ENCODE measurements at places on chromosomes 2 and 18. TPM values are rescaled to one million over a fixed set of nuclear protein-coding genes. Genes with fewer than 3 reads are reported as not detected.

GRCh38 chr18:22639026-22639463, 221.3 kb upstream of the CTAGE1 start:
- DNase-seq = no peak

DNA sequence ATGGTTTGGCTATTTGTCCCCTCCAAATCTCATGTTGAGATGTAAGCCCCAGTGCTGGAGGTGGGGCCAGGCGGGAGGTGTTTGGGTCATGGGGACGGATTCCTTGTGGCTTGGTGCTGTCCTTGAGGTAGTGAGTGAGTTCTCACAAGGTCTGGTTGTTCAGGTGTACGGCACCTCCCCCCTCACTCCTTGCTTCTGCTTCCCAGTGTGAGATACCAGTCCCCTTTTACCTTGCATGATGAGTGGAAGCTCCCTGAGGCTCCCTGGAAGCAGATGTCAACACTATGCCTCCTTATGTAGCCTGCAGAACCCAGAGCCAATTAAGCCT, 232.6 kb downstream of the LDLRAD4 start:
- DNase-seq = no peak

DNA sequence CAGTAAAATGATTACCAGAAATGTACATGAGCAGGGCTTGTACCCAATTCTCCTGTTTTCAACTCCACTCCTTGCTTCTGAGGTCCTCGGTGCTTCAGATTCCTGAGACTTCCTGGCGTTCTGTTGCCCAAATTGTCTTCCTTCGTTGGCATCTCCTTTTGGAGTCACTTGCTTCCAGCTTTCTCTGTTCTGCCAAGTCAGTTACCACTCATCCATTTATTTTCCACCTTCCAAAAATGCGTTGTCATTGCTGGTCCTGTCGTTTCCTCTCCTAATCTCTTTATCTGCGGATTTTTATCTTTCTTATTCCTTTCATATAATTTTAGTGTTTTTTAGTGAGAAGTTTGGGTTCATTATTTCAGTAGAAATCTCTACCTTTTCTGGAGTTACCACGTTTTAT, 18.5 kb upstream of the EFR3B start:
- DNase-seq = no peak

DNA sequence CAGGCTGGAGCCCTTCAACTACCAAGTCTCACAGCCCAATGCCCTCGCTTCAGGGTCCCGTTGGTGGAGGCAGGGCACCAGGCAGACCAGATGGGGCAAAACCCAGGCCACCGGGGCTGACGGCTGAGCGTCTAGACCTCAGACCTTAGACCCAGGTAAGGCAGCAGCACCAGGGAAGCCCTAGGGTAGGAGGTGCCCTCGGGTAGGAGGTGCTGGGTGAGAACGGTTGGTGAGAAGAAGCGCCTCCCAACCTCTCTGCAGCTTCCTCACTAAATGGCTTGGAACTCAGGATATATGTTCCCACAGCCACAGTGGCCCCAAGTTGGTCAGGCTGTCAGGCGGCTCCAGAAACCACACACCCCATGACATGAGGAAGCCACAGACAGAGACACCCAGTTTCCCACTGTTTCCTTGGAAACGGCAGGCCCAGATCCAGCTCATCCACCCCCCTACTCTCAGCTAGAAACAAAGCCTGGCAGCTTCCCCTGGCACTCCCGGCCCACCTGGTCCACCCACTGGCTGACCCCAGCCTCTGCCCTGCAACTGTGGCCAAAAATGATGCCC, 13.1 kb upstream of the MLPH start:
- peak; percentile 49 for DNase-seq

DNA sequence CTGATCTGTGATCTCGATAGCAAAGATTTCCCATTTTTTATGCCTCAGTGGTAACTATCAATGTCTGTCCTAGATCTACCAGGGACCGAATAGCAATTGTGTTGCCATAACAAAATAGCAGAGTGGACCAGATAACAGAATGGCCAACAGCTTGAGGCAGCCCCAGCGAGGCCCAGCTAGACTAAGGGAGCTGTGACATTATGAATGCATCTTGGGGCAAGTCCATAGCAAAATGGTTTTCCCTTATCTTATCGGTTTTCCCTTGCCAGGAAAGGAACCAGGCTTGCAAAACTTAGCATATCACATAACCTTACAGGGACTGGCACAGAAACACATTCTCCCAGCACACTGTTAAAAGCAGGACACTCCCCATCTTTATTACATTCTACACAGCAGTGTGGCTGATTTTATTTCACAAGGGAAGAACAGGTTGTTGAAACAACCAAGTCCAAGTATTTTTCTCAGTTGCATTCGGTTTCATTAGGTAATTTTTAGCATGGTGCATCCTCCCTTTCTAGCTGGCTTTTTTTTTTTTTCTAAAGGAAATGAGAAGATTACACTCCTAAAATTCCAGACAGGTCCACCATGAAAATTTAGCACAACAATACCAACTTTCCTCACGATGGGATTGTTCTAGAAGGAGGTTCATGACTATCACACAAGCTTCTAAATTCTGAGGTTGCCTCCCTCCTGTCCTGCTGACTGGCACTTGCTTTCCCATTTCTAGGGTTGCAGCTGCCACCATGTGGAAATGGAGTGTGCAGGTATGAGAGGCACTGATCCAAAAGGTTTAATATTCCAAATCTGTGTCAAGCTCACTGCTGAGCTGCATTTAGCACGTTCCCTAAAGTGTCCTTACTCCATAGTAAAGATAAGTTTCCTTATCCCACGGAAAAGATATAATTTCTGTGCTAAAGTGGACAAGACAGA, 97.0 kb upstream of the SLC35G4 start:
- DNase-seq = no peak

GRCh38 chr18:39489431-39489830, 1923.8 kb upstream of the CELF4 start:
- no peak for DNase-seq

DNA sequence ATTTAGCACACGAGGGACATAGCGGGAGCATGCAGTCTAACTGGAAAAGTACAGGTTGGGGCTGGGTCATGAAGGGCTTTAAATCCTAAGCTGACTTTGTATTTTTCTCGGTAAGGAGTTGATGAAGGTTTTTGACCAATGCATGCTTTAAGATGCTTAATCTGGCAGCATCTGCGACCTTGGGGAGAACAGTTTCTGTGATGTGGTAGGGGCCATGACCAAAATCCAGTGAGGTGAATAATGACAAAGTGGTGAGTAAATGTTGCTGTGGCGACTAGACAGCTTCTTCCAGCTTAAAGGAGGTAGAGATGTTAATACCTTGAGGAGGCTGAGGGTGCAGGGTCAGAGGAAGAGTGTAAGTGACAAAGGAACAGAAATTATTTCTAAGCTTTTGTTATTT, 174.6 kb upstream of the ALPP start:
- no peak for DNase-seq

The KRTCAP3 gene
- 9.0 TPM for total RNA-seq

The GPAT2 gene
- total RNA-seq = 0.44 TPM

The GAD1 gene
- total RNA-seq = 25.8 TPM

The LYPD6 gene
- 3.0 TPM for total RNA-seq

Data from H7 (cell line).